ENCODE measurements at places on chromosomes 7 and 10. TPM values are rescaled to one million over a fixed set of nuclear protein-coding genes. Genes with fewer than 3 reads are reported as not detected.

GNAT3 gene
- not detected for total RNA-seq

THSD7A gene
- not detected for total RNA-seq

GPR85 gene
- total RNA-seq: not detected

FAM25G gene
- not detected for total RNA-seq

GRCh38 chr7:158252081-158252836 is 335.4 kb downstream of the PTPRN2 start:
- H3K4me1 ChIP-seq: no peaks in the 10 kb centered on the region
- H3K4me3 ChIP-seq: no peak overlapping the region
- no peaks in the 10 kb centered on the region for H3K36me3 ChIP-seq
- DNase-seq: no peak

DNA sequence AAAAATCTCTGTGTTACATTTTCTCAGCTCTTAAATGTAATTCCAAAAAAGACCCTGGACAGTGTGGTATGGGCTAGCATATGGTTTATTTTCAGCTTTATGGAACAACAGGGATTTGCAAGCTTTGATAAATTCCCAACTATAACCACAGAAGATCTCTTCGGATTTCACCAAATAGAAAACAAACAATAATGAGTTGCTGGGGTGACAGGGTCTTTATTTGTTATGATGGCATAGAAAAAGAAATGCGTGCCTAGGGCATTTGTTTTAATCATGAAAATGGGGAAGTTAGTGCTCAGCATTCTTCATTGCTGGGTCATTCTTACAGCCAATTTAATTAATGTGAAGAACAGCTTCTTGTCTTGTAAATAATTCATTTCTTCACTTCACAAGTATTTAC is 139.0 kb downstream of the LRRN3 start:
- H3K27ac ChIP-seq: no peak overlapping the region
- H3K4me1 ChIP-seq: peaks cover 6% of the 10 kb centered on the region
- H3K27me3 ChIP-seq: no peaks in the 10 kb centered on the region

- H3K27ac ChIP-seq: no peak overlapping the region
- peaks cover 7% of the 10 kb centered on the region for H3K36me3 ChIP-seq
- no peak overlapping the region for H3K4me3 ChIP-seq
- no peaks in the 10 kb centered on the region for H3K27me3 ChIP-seq
- no peaks in the 10 kb centered on the region for H3K4me1 ChIP-seq
Observed at GRCh38 chr10:32687546-32687945, 241.6 kb downstream of the CCDC7 start.

GRCh38 chr10:104325436-104326435 is 12.5 kb downstream of the ITPRIP start:
- DNase-seq: no peak
- H3K27ac ChIP-seq: peak overlapping the region; percentile 96

DNA sequence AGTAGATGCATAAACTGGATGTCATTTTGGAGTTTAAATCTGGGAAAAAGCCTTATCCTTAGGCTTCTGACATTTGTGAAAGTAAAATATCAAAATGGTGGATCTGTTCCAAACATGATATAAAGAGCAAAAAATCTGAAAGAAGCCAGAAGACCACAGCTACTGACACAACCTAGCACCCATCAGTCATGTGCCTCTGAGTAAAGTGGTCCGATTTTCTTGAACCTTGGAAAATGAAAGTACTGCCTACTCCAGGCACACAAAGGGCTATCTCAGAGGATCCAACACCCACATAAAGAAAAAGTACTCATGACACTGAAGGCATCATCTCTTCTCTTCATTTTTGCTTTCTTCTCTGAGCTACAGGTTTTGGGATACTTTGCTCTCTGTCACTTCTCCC is 150.7 kb downstream of the KMT2E start:
- H3K27ac ChIP-seq: peak overlapping the region; percentile 43
- H3K4me1 ChIP-seq: peaks cover 5% of the 10 kb centered on the region
- no peaks in the 10 kb centered on the region for H3K27me3 ChIP-seq
- no peak overlapping the region for H3K4me3 ChIP-seq
- H3K36me3 ChIP-seq: peaks cover 6% of the 10 kb centered on the region

Measured in T-helper 17 cell (primary cell).